ENCODE measurements at places on chromosomes 12 and 14.

DNA sequence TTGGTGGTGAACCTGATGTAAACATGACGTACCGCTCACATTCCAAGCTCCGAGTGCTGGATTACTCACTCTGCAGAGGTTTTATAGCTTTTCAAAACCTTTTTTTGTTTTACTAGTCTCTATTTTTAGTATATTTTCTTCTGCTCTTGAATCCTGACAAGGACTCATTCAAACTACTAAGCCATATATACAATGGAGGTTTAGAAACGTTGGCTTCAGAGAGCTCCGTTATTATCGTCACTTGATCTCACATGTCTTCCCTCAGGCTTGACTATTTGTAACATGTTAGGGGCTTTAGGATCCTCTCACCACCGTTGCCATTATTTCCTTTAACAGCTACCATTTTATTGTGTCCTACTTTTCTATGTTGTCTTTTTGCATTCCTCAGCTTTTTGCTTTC lies 1321.5 kb upstream of the FLRT2 start:
- no peak for DNase-seq

GRCh38 chr12:89695100-89695499 lies 13.5 kb downstream of the ATP2B1 start:
- DNase-seq, result no peak

DNA sequence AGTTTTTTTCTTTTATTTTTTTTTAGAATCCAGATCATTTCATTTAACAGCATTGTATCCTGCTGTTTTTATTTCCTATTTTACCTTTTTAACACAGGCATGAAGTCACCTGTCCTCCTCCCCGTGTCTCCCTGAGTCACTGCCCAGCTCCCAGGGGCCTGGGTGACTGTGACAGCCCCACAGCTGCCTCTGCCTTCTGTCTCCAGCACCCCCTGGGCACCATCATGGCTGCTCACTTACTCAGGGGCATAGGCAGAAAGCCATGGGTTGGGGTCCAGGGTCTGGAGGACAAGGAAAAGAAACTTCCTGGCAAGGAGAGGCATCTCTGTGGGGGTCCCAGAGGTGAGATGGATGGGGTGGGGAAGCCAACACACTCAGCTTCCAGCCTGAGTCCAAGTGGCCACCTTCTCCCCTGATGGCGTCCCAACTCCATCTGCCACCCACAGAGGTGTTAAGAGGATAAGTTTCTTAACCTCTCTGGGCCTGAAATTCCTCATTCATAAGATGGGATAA lies 25.3 kb downstream of the TMEM63C start:
- no peak for DNase-seq

DNA sequence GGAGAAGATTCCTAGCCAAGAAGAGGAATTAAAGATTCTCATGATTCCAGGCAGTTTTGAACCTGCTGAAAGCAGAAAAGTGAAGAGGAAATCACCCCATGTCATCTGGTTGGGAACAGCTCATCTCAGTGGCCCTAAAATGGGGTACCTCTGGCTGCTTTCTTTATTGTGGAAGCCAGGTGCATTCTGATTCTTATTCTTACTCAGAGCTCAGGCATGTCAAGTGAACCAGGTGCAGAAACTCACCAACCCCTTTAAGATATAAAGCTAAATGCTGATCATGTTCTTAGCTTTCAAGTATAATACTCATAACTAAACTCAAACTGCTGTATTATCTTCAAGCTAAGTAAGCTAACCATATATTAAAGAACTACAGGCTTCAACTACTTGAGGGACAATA lies 253.9 kb upstream of the ARID2 start:
- DNase-seq, result no peak

Measured in stimulated activated CD8-positive, alpha-beta memory T cell treated with anti-CD3 and anti-CD28 coated beads, Interleukin-15, amount 100 ng/mL, for 48 hours (primary cell).